NCI-H1092 (cell line): ENCODE measurements at places on chromosomes 1 and 21.
A peak's percentile ranks its signal among the peaks of the same experiment; 100 is the strongest.

DNA sequence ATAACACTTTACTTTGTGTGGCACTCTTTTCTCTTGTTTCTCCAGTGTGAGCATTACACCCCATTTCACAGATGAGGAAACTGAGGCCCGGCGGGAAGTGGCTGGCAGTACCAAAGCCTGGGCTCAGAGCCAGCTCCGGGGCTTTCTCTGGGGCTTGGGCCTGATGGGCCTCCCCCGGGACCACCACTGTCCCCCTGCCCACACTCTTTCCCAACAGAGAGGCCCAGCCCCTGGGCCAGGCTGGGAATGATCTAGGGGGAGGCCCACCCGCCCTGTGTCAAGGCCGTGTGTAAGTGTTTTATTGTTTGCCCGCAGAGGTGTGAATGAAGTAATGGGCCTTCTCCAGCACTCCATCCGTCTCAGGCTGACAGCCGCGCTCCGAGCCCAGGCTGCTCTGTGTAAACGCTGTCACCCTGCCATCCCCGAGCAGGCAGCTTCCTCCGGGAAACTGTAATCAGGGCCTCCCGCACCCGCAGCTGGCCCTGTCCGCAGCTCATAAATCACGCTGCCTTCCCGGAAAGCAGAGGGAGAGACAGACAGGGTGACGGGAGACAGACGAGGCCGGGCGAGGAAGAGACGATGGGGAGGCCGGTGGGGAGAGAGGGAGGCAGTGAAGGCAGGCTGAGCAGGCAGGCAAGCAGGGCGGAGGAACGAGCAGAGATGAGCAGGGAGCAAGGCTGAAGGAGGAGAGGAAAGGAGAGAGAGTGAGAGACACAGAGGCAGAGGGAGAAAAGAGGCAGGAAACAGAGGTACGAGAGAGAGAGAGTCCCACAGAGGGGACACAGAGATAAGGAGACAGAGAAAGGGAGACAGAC lies 109.7 kb upstream of the ZBTB40 start:
- peak; percentile 76 for DNase-seq

- no peak for DNase-seq
Measured at GRCh38 chr1:30313176-30313575, 410.2 kb downstream of the MATN1 start.

GRCh38 chr1:203046984-203047630 lies 20.8 kb downstream of the PPFIA4 start:
- DNase-seq: no peak

DNA sequence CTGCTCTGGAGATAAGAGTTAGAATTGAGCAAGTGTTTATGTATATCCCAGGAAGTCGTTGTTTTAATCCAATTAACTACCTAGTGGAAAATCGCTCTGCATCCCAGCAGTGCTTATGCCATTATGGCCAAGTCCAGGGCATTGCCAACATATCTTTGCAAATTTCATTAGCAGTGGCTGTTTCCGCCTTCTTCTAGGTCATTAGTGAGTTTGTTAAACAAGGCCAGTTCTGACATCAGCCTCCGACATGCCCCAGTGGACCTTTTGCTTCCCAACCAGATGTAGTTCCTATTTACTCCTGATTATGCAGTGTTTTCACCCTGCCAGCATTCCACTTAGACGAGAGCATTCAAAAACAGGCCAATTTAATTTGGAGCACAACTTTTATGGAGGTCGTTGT lies 106.8 kb upstream of the FAM78B start:
- DNase-seq: no peak

DNA sequence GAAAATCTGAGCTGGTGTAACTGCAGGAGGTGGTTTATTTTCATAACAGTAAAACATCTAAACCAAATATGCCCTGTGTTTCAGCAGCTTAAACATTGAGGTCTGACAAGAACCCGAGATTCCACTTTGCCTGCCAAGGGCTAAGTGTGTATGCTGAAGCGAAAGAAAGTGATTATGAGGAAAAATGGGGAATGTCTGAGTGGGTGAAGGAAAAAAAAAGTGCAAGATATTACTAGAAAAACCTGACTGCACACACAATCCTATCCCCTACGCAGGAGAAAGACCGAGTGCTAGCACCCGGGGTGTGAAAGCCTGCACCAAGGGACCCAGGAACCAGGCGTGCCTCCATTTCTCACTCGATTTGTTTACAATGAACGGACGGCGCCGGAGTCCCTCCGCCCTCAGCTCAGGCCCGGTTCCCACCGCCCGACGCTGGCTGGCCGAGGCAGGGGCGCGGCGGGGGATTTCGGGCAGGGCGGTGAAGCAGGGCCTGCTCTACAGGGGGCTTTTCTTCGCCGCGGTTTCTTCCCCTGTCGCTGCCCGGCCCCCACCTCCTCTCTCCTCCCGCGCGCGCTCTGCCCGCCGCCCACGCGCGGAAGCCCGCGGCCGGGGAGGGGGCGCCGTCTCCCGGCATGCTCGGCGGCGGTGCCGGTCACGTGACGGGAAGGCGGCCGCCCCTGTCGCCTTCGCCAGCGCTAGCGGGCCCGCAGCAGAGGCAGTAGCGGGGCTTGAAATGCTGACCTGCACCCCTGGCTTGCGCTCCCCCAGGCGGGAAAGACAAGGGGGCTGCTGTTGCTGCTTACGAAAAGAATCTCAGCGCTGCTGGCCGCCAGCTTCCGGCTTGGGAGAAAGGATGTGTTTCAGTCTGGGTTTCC lies 35.9 kb downstream of the ITPKB start:
- DNase-seq: peak; percentile 58

- no peak for DNase-seq
Measured at GRCh38 chr1:58908561-58909560, 125.0 kb upstream of the JUN start.

- no peak for DNase-seq
Measured at GRCh38 chr1:221487781-221488524, 253.9 kb downstream of the DUSP10 start.

GRCh38 chr1:54137534-54138061 lies 15.2 kb downstream of the CDCP2 start:
- no peak for DNase-seq

- no peak for DNase-seq
Measured at GRCh38 chr21:41407541-41408460, 18.2 kb upstream of the MX1 start.

- no peak for DNase-seq
Measured at GRCh38 chr1:109850194-109850593, 60.5 kb upstream of the CSF1 start.

DNA sequence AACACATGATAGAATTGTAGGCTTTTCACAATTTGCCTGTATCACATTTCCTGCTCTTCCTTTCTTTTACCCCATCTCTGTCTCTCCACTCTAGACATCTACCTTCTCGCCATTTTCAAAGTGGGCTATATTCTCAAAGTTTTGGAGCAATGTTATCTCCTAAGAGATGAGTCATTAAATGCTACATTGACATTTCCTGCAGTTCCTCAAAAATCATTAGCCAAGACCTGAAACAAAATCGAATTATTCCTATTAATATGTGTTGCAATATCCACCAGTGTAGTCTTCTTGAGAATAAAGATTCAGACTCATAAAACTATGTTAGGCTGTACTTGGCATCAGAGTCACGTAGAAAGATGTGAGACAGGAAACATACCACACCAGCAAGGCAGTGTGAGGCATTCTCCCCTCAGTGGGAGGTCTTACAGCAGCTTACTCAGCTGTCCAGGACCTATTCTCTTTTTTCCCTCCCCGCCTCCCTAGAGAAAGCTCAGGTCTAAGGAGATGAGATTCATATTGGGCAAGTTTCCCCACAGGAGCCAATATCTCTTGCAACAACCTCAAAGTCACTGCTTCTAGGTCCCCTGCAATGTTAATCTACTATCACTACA lies 38.8 kb downstream of the FRRS1 start:
- no peak for DNase-seq

DNA sequence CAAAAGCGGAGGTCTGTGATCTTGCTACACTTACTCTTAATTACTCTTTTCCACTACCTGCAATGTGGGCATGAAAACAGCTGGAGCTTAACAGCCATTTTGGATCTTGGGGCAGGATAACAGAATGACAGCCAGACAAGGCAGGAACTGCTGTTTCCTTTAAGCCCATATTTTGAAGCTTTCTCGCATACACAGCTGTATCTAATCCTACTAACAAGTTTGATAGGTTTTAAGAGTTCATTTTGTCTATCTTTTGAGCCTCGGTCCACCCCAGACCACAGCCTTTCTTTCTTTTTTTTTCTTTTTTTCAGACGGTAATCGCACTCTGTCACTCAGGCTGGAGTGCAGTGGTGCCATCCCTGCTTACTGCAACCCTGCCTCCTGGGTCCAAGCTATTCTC lies 42.4 kb upstream of the CRB1 start:
- DNase-seq: no peak

DNA sequence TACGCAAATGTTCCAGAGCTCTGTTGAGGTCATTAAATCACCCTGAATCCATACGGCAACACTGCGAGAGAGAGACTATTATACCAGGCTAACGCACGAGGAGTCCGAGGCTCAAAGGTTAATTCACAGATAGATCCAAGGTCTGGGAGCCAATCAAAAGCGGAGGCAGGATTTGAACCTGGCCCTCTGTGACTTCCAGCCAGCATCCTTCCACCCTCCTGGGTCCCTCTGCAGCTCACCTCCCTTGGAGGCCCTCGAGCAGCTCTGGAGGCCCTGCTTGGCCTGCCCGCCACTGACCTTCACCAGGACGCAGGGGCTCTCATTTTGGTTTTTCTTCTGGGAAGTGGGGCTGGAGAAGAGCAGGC lies 42.1 kb downstream of the KIAA1614 start:
- no peak for DNase-seq
